Activated naive CD8-positive, alpha-beta T cell treated with anti-CD3 and anti-CD28 coated beads, Interleukin-2, amount 50 U/mL, for 16 hours (primary cell): ENCODE measurements at places on chromosomes 1 and 21.

GRCh38 chr1:177329871-177330270, 159.1 kb downstream of the BRINP2 start:
- DNase-seq = no peak

DNA sequence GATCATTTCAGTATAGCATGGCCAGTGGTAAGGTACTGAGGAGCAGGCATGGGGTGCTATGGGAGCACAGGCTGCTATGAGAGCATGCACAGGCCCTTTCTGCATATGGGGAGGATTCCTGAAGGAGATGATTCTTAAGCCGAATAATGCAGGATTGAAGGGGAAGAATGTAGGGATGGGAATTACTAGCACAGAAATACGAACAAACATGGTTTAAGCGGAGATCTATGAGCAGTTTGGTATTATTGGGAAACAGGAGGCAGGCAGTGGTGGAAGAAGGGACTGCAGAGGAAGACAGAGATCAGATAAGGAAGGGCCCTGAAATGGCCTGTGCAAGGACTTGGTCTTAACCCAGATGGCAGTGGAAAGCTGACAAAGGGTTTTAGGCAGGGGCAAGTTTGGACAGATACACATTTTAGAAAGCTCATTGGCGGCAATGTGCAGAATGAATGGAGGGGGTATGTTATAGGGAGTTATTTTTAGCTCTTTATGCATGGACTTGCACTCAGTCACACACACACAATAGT, 1.7 kb downstream of the OSCP1 start:
- DNase-seq = no peak

DNA sequence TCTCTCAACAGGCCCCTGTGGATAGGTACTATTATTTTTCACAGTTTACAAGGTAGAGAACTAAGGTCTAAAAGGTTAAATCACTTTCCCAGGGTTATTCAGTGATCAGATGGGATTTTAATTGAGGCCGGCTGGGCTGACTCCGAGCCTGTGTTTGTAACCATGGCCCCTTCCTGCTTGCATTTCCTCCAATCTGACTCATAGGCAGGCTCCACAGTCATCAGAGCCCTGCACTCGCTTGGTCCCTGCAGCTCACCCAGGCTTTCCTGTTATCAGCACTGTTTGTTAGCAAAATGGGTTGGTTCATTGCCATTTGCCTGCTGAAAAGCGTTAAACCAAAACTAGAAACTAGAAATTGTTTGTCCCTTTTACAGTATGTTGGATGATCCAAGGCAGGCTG, 41.4 kb upstream of the LMX1A start:
- DNase-seq = no peak

- DNase-seq = no peak
Measured at GRCh38 chr1:54238353-54239034, 38.5 kb downstream of the MRPL37 start.

DNA sequence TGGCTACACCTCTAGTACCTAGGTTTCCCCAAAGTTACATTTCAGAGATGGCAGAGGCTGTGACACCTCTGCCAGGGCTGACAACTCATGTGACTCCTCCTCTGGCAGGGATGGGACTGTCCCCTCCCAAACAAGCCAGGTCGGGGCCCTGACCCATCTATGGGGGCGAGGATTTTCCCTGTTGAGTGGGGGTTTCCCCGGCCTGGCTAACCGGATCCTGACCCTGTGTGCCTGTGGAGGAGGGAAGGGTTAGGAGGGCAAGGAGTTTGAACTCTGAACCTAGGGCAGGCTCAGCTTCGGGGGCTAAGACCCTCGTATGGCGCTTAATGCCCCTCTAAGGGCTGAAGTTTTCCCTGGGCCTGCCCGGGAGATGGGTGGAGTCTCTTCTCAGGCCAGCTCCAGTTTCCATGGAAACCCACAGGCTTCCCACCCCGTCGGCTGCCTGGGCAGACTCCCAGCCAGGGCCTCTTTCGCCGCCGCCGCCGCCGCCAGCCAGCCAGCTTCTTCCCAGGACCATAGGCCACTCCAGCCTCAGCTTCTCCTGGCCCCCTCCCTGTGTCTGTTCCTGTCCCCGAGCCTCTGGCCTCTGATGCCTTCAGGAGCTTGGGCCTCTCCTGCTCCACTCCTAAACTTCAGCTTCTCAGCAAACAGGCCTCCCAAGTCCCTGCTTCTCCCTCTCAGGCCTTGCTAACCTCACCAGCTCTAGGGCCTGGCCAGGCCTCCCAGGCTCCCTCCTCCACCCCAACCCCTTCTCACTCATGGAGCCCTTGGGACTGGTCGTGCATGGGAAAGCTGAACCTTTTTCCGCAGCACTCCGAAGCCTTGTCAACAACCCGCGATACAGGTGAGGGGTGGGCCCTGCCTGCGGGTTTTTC, at the start of gene BTBD19:
Gene BTBD19 (plus strand): TSS at position 461 of the 875 bp plus-strand sequence. CDS start 298 bp downstream, at position 759.
- peak; percentile 42 for DNase-seq

DNA sequence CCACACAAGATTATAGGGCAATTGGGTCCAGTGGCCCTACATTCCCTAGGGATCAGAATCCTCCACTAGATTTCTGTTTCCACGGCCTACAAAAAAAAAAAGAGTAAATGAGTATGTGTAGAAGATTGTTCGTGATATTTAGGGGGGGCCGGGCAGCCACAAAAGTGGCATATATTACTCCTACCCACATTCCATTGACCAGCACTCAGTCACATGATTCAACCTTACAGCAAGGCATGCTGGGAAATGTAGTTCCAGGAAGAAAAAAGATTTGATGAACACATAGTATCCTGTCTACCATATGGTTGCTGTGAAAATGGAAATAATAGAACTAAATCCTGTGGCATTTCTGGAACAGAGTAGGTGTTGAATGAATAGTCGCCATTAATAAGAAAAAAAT, 43.4 kb upstream of the GJB5 start:
- no peak for DNase-seq

DNA sequence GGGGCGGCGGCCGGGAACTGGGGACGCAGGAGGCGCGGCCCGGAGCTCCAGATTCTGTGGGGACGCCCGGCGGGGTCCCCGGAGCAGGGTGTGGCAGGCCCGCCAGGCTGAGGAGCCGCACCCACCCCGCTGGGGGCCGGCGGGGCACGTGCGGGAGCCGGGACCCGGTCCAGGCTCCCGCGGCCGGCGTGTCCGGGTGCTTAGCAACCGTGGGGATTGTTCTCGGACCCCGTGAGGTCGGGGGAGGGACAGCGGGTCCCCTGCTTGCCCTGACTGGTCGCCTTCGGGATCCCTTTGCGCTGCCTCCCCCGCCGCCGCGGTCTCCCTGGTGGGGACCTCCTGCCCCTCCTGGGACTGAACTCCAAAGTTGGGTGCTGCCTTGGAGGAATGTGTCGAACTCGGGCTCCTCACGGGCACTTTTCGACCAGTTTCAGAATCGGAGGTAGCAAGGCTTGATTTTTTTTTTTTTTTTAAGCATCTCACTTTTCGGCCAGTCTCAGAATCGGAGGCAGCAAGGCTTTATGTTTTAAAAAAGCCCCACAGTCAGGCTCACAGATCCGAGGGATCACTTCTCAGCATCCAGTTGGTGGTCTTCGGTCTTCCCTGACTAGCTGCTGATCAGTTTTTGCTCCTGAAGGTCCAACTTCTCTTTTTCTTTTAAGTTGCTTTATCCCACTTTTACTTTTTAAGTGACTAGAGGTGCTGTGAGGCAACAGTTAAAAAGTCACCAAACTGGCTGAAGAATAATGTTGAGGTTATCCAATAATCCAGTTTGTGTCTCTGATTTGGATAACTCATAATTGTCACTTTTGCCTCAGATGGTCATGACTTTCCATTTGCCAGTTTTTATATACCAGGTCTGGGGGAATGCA, 648 bp downstream of the FAM76A start:
- no peak for DNase-seq

GRCh38 chr21:15986277-15986676, 256.5 kb downstream of the USP25 start:
- no peak for DNase-seq

- DNase-seq = no peak
Measured at GRCh38 chr1:75548721-75549480, 62.0 kb downstream of the SLC44A5 start.

GRCh38 chr1:166062421-166063070, 104.3 kb downstream of the FAM78B start:
- DNase-seq = no peak

DNA sequence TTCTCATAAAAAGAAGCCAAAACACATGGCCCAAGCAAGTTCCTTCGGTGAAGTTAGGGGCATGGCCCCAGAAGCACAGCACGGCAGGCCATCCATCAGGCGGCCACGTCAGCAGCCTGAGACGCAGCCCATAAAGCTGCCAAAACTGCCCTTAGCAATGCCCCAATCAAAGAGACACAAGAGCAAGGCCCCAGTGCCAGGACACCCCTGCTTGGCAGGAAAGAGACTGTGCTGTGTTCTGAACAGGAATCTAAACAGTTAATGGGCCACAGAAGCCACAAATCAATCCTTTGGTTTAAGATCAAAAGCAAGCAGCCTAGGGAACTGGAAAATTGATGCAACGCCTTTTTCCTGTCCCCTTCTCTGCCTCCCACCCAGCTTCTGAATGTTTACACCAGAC, 497.0 kb upstream of the USP24 start:
- DNase-seq = no peak

GRCh38 chr1:63662056-63662836, 69.0 kb downstream of the PGM1 start:
- DNase-seq = no peak

GRCh38 chr1:54403808-54404261, 2.4 kb downstream of the SSBP3 start:
- no peak for DNase-seq

DNA sequence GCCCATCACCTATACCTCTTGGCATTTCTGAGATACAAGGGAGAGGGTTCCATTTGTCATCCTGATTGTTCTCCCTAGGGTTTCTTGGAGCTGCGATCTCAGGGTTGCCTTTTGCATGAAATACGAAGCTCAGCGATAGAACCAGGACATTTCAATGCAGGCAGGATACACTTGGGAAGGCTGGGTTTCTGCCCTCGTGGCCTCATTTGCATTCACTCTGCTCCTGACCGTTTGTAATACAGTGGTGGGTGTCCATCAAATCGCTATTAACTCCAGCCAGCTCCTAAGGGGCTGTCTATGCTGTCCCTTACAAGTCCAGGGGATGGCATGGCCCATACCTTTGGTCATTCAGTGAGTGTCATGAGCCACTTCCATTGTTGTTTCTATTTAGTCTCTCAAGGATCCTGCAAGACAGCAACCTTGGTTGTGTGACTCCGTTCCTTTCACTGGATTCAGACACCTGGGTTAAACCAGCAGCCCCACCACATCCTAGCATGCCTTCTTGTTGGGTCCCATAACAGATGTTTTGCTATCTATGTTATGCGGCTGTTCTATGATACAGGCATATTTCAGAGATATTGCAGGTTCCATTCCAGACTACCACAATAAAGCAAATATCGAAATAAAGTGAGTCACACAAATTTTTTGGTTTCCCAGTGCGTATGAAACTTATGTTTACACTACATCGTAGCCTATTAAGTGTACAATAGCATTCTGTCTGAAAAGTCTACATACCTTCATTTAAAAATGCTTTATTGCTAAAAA, 18.3 kb downstream of the KAZN start:
- DNase-seq = no peak
